ENCODE measurements at places on chromosomes 2 and 18. TPM values are rescaled to one million over a fixed set of nuclear protein-coding genes. Genes with fewer than 3 reads are reported as not detected.

The DSG4 gene
- total RNA-seq, result under 0.01 TPM

The RUFY4 gene
- 2.6 TPM for total RNA-seq

The SLC23A3 gene
- total RNA-seq, result 0.47 TPM

The CPLX4 gene
- total RNA-seq, result 0.05 TPM

The KIF5C gene
- 0.19 TPM for total RNA-seq

The REG1A gene
- total RNA-seq, result 0.14 TPM

The ABCG5 gene
- not detected for total RNA-seq

The KLHL30 gene
- 0.05 TPM for total RNA-seq

The SEMA4C gene
- 9.8 TPM for total RNA-seq

The ZNF512 gene
- total RNA-seq, result 41.6 TPM

The VSNL1 gene
- total RNA-seq, result 0.47 TPM

The ALLC gene
- 0.05 TPM for total RNA-seq

The ZNF638 gene
- total RNA-seq, result 149 TPM

The DHX57 gene
- 13.8 TPM for total RNA-seq

The TBR1 gene
- total RNA-seq, result 0.05 TPM

The MSGN1 gene
- total RNA-seq, result not detected

The SETBP1 gene
- total RNA-seq, result 8.5 TPM

The TDRD15 gene
- total RNA-seq, result 0.05 TPM

The B3GNT7 gene
- total RNA-seq, result 2.2 TPM

The CNGA3 gene
- 0.09 TPM for total RNA-seq

The C18orf54 gene
- 3.5 TPM for total RNA-seq

The LYPD1 gene
- total RNA-seq, result 5.1 TPM

The GPR148 gene
- not detected for total RNA-seq
